ENCODE measurements at places on chromosomes 4 and X.

- no peak for DNase-seq
Observed at GRCh38 chr4:104829761-104830160, 316.9 kb upstream of the TET2 start.

DNA sequence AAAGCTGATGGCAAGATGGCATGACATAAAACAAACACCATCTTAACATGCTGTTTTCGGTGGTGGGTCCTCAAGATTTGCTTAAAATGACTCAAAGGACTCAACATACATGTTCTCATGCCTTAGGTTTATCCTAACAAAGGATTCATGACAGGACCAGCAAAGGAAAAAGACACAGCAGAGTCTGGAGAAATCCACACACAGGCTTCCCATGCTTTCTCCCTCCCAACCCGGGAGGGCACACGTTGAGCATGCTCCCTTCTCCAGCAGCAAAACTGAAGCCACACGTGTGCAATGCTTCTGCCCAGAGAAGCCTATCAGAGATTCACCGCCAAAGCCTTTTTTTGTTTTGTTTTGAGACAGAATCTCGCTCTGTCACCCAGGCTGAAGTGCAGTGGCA, 39.9 kb downstream of the SAT1 start:
- no peak for DNase-seq

DNA sequence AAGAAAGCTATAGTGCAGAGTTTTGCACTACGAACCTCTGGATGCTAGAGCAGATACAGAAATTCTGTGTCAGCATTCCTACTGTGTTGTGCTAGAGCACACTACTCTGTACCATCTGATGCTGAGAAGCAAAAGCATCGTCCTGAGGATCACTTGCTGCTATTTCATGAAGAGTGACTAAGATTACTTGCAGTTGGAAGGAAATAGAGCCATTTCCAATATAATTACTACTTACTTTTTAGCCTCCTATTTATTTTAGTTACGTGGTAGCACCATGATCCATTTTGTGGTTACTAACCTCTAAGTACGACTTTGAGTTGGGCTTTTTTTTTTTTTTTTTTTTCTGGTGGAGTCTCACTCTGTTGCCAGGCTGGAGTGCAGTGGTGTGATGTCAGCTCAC, 226.7 kb downstream of the PALLD start:
- no peak for DNase-seq

DNA sequence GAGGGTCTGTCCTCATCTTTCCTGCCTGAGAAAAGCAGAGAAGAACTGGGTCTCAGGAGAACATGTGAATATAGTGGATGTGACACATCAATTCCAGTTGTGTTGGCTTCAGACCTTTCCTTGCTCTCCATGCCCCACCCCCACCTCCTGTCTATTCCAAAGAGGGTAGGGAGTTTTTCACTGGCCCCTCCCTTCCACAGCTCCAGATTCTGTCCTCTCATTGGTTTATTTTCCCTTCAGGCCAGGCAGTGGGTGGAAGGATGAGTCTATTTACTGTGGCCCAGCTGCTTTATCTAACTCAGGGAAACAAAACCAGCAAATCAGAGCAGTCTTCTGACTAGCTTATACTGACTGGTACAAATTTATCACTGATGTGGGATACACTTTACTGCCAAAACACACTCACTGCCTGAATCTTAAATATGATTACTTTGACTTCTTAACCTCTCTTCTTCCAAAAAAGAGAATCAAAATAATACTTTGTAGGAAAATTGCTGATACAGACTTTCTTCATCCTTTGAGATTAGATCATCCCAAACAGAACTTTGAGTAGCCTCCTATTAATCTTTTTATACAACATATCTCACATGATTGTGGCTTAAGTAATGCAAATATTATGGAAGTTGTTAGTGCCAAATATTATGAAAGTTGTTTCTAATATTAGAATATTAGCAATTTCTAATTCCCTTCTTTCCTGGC, 221.2 kb downstream of the MID1 start:
- no peak for DNase-seq

DNA sequence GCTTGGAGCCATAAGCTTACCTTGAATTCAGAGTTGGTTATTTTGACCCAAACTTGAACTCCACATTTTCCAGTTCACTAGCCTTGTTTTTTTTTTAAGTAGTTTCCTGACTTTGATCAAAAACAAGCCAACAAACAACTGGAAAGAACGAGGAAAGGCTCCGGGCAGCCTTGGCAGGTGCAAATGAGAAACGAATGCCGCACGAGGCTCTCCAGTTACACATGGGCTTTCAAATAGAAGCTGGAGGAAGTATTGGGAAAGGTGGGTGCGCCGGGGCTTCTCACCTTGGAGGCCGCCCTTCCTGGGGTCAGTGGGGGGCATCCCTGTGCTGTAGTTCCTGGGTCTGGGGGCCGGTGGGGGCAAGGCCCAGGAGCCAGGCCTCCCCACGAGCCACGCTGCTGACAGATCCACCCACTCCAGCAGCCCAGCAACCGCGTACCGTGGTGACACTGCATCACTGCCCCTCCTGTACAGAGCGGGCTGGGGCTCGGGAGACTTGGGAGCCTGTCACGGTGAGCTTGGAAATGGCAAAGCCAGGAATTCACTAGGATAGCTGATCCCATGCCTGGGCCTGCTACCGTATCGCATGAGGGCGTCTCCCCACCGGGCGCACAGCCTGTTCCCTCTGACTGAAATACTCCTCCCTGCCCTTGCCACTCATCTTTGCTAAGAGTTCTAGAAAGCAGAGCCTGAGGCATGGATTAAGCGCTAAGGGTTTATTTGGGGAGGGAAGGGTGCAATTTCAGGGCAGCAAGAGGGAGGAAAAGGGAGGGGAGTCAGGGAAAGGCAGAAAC, 50.9 kb upstream of the ADRA2C start:
- no peak for DNase-seq
